HTR-8/SVneo (cell line): ENCODE measurements at places on chromosomes 5 and 9.

DNA sequence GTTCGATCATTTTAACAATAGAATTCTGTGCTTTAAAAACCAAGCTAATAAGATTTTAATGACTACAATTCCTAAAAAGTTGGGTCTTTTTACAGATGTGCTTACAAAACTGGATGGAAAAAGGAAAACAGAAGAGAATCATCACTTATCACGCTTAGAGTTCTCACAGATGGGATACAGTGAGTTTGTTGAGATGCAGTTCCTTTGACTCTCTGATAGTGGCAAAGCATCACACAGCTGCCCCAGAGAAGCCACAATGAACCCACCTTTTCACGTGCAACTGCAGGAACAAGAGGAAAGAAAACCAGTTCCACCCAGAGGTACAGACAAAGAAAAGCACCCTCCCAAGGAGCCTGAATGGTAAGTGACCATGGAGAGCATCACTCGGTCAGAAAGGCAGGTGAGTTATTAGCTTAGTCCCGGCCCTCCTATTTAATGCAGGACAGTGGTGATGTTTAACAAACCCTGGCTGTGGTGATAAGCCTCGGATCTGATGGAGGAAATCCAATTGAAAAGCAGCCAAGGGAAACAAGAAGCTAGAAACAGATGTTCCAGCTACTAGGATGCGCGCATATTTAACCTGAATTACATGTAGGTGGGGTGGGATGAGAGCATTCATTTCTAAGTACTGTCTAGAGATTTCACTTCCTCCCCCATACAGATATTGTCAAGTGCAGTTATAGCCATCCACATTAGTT is 167.7 kb downstream of the TARS1 start:
- no peak for DNase-seq

DNA sequence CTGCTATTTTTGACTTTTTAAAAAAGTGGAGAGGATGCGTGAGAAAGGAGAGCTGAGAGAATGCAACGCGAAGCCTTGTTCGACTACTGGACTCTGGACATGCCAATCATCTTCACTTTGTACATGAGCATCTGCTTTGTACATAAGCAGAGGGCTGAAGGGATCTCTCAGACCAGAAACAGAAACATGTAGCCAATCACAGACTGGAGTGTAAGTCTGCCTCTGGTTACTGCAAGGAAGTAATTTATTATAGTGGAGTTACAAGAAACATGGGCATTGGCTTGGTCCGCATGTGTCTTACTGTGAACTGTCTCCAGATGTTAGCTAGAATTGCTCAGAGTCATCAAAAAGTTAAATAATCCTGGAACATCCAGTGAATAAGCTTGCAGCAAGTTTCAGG is 190.0 kb upstream of the GRAMD2B start:
- DNase-seq, result no peak

DNA sequence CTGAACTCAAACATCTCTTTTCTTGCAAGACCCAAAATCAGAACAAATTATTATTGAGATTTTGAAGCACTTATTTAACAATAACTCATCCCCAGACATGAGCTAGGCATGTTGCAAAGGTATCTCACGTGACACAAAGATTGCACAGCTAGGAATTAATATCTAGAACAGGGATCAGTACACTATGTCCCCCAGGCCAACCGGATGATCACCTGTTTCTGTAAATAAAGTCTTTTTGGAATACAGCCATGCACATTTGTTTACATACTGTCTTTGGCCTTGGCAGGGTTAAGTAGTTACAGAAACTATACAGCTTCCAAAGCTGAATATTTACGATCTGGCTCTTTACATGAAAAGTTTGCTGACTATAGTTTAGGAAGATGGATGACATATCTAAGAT is 287.7 kb downstream of the ACTL7B start:
- no peak for DNase-seq

DNA sequence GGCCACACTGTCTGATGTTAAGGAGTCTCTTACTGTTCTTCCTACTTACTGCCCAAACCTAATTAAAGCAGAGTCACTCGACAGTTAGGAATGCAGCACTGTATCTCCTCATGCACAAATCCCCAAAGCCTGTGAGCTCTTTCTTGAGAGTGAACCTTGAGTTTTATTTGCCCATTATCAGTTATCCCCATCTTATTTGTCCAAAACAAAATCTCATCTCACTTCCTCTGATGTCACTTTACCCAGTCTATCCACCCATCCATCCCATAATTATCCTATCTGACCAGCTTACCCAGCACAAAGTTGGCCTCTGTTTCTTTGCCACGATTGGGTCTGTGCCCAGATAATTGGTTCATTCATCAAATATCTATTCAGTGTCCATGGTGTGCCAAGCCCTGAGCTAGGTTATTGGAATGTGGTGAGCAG is 250.8 kb downstream of the SLIT3 start:
- no peak for DNase-seq

DNA sequence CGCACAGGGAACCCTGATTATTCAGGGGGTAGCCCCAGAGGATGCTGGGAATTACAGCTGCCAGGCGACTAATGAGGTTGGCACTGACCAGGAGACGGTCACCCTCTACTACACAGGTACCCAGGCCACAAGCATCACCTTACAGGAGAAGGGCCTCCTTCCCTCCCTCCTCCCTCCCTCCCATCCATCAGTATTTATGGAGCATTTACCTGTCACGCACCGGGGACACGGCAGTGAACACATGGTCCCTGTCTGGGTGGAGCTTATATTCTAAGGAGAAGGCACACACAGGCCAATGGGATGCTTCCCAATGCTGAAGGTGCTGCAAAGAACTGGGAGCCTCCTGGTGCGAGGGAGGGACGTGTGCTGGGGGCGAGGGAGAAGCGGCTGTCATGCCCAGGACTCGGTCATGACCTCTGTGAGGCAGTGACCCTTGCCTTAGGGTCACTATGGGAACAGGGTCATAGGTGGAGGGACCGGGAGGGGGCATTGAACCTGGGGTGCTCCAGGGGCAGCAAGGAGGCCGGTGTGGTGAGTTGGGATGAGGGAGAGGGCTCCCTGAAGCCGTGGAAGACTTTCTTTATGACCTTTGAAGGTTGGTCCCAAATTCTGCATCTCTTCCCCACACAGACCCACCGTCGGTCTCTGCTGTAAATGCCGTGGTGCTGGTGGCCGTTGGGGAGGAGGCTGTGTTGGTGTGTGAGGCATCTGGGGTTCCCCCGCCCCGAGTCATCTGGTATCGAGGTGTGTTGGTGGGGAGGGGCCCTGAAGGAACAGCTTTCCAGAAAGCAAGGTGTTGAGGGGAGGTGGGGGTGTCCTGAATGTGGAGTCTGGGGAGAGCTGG is 41.5 kb downstream of the HMCN2 start:
- DNase-seq, result no peak
